ENCODE measurements at places on chromosomes 6 and 20.

DNA sequence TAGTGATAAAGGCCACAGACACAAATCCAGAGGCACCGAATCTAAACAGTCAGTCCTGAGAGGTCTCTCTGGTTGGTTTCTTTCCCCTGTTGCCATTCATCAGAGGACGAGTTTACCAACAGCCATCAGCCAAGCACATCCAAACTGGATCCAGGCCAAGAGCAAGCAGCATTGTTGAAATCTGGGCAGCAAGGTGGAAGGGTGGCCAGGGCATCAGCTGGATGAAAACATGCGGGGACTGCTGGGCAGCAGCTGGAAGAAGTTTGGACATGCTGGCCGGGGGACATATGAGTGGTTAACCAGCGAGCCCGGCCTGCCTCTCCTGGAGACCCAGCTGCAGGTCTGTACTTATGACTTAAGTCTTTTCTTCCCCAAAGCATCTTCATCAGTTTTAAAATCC lies at the start of gene SMIM28:
SMIM28 (plus strand) TSS at position 62 of the 400 bp plus-strand sequence; CDS start at position 230, 168 bp downstream.
- DNase-seq: no peak

DNA sequence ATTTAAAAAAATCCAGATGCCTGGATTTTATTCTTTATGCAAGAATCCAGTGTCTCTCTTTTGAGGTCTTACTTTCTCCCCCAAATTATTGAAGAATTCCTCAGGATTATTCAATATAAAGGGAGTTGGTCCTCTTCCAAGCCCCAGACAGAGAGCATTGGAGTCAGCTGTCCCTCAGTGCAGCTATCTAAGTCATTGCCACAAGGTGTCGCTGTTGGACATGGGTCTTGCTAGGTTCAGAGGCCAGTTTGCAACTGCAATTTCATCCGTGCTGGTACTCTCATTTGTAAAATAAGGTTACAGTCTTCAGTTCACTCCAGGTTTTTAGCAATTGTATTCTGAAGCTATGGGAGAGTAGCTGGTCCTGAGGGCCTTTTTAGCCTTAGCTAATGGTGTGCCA lies 27.8 kb downstream of the CCN2 start:
- peak; percentile 71 for DNase-seq

GRCh38 chr20:45985573-45985972 lies 13.6 kb upstream of the ZNF335 start:
- peak; percentile 74 for DNase-seq

DNA sequence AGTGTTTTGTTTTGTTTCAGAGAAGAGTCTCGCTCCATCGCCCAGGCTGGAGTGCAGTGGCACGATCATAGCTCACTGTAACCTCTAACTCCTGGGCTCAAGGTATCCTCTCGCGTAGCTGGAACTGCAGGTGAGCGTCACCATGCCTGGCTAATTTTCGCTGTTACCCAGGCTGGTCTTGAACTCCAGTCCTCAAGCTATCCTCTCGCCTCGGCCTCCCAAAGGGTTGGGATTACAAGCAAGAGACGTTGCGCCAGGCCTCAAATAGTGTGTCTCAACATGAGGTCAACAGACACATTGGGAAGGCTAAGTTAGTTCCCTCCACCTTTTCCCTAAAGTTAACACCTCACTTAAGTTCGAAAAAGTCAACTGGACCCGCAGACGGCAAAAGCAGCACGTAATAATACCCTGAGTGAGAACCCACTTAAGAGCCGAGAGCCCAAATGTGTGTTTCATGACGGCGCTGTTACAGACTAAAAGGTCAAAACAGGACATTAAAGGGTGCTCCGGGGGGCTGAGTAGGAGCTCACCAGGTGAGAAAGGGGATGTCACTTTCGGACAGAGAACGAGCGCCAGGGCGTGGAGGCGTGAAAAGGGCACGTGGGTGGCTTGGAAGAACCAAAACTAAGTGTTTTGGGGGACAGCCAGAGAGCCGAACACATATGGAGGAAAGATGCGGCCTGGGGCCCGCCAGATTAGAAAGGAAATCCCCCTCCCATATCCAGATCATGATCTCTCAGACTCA lies 499 bp downstream of the TTI1 start:
- DNase-seq: peak; percentile 42

- no peak for DNase-seq
Observed at GRCh38 chr6:12071064-12071615, 59.0 kb downstream of the HIVEP1 start.

DNA sequence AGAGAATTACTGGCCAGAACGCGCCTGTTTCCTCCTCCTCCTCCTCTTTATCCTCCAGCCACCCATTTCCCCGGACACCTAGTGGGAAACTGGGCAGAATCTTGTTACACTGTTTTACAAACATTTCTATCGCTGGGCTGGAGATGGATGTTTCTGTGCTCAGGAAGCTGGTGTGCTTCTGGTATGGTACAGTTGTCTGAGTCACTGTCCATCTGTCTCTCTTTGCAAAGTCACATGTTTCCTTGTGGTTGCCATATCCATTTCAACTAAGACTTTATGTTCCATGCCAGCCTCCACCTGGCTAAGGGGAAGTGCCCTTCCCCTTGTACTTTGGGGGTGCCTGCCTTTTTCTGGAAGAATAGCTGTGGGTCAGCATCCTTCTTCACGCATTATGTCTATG lies 52.9 kb upstream of the SLC22A16 start:
- DNase-seq: peak; percentile 28

GRCh38 chr6:45422503-45423110 lies 44.9 kb upstream of the SUPT3H start:
- DNase-seq: peak; percentile 66

- no peak for DNase-seq
Observed at GRCh38 chr20:50547964-50548363, 37.8 kb downstream of the PTPN1 start.

DNA sequence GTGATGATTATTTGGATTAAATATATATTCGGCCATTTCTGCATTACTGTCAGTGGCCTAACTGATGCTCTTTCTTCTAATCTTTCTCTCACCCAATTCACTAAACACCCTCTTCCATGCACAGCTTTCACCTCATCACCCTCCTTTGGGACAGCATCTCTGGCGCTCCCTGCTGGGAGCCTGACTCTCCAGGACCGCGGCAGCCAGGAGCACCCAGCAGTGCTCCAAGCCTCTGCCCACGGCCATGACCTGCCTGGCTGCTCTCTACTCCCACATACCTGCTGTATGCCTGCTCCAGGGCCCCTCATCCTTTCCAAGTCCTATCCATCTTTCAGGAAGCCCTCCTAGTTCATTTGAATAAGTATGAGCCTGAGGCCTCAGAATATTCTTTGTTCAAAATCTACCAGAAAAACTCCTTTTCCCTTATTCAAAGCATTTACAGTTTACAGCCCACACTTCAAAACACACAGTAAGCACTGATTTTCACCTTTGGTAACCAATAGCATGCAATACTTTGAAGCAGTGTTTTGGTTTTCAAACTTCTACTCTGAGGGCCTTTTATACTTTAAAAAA lies 15.2 kb downstream of the CTCFL start:
- peak; percentile 68 for DNase-seq

- peak; percentile 58 for DNase-seq
Observed at GRCh38 chr6:107132330-107132954, 17.1 kb upstream of the BEND3 start.

DNA sequence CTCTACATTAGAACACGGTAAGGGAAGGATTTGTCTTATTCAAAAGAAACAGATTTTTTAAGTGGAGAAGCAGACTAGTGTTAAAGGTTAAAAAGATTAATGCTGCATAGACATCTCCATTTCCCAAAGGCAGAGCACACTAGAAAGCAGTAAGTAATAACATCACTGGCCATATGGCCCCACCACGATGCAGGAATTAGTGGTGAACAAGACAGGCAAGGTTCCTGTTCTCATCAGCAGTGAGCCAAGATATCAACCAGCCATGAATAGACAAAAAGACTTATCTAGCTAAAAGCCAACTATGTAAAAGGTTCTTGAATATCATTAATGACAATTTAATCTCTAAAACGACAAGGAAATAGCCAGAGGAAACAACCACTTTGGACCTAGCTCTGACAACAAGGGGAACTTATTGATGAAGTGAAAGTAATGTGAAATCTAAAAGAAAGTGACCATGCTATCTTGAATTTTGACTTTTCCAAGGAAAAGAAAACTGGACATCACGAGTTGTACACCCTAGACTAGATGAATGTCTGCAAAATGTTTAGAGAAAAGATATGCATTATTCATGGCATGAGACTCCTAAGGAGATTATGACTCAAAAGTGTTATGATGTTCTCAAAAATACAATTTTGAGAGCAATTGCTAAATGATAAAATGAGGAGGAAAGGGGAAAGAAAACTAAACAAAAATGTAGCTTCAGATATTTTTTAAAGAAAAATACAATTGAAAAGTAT lies 157.9 kb upstream of the STXBP5 start:
- peak; percentile 84 for DNase-seq

- DNase-seq: no peak
Observed at GRCh38 chr6:93266116-93266817, 153.1 kb downstream of the EPHA7 start.

DNA sequence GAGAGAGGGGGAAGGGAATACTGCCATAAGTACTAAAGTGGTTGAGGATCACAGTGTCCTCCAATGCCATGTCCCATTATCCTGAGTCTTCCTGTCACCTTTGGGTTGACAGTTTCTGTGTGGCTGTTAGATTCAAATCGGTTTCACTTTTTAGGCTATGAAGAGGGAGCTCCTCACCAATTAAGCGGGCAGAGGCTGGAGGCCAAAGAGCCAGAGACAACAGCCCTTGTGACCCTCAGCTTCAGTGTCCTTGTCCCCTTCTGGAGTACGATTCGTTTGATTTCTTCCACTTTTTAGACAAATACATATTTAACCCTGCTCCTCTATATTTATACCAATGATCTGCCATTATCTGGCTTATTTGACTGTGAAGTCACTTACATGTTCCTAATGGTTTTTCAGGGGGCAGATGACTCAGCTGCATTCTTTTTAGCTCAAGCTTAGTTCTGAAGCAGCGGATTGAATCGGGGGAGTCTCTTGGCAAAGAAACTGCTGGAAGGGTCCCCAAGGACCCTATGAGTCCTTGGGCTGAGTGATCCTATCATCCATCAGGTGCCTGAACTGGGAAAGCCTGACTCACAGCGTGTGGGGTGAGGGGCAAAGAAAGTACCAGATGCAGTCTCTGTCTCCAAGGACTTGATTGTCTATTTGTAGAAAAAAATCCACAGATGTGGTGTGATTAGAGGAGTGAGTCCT lies 18.2 kb downstream of the FERMT1 start:
- DNase-seq: no peak

DNA sequence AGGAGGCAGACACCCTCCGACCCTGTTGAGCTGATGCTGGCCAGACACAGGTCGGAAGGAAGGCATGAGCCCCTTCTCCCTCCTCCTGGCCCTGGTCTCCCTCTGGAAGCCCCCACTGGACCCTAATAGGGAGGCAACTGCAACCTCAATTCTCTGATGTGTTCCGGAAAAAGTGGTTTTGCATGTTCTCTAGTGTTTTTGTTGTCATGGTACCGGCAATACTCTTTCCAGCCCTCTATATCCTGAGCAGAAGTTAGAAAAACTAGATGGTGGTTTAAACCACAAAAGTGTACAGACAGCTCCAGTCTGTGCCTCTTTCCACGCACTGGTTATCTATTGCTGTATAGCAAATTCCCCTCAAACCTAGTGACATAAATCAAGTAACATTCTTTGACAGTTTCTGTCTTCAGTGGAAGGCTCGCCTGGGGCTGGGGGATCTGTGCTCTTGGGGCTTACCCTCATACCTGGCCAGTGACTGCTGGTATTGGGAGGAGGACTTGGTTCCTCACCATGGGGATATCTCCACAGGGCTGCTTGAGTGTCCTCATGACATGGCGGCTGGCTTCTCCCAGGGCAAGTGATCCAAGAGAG lies 37.0 kb downstream of the SYTL3 start:
- no peak for DNase-seq

- no peak for DNase-seq
Observed at GRCh38 chr6:107413966-107414645, 45.3 kb downstream of the PDSS2 start.

GRCh38 chr6:160239929-160240690 lies 18.5 kb downstream of the SLC22A2 start:
- DNase-seq: no peak

DNA sequence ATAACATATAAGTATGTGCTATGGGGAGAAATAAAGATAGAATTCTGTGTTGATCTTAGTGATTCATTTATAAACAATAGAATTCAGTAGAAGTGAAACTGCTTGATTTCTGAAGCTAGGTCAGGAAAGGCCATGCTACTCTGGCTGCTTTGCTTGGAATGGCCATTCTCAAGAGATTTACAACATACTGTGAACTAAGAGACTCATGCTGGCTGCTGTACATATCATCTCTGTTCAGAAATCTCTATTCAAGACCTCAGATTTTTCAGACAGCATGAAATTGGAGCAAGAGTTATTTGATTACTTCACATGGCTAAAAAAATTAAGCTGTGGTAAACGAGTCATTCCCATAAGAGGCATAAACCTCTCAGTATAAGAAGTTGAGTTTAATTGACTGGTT lies 662.6 kb downstream of the BCKDHB start:
- no peak for DNase-seq

- DNase-seq: no peak
Observed at GRCh38 chr20:57698116-57698866, 11.5 kb downstream of the PMEPA1 start.

GRCh38 chr20:1286267-1287024 lies 20.4 kb downstream of the SNPH start:
- no peak for DNase-seq

DNA sequence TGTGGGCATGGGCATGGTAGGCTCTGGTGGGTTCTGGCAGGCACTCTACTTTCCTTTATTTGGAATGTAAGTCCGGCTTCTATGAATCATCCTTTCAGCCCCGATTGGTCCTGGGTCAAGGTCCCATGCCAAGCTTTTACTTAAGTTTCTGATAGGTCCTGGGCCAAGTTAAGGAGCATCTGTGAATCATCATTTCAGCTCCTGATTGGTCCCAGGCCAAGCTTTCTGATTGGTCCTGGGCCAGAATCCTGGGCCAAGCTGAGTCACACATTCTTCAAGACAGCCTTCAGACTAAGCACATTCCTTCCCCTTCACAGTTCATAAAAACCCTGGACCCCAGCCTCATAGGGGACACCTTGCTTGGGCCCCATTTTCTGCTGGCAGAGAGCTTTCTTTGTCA lies 231.0 kb upstream of the EYS start:
- DNase-seq: no peak

DNA sequence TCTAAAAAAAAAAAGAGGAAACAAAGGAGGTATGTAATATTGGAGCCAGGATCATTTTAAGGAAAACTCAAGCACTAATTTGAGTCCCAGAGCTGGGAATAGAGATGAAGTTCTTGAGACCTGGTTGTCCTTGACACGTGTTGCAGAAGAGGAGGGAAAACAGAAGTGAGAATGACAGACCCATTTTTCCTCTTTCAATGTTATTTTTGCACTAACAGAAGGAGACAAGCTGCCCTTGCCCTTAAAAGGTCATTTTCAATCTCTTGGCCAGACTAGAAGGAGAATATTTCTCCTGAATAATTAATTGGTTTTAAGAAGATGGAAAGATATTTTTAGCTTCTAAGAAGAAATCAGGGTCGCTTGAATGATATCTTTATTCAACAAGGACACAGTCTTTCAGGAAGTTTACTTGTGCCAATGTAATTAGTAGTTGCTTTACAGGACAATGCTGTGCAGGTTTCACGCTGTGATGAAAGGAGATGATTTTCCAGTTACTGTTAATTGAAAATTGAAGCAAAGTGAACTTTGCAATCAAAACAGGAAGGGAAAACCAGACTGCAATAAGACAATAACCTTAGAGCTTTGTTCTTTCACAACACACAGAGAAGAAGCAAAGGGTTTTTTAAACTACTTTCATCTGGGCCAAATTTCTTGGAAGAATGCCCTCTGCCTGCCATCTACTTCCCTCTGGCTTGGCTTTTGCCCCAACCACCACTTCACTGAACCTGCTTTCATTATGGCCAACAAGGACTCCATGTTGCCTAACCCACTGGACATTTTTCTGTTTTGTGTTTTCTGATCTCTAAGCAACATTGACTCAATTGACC lies 107.8 kb upstream of the SHLD1 start:
- no peak for DNase-seq

Data from NCI-H82 (cell line).